LoVo (cell line): ENCODE measurements at places on chromosomes 13 and 19.

DNA sequence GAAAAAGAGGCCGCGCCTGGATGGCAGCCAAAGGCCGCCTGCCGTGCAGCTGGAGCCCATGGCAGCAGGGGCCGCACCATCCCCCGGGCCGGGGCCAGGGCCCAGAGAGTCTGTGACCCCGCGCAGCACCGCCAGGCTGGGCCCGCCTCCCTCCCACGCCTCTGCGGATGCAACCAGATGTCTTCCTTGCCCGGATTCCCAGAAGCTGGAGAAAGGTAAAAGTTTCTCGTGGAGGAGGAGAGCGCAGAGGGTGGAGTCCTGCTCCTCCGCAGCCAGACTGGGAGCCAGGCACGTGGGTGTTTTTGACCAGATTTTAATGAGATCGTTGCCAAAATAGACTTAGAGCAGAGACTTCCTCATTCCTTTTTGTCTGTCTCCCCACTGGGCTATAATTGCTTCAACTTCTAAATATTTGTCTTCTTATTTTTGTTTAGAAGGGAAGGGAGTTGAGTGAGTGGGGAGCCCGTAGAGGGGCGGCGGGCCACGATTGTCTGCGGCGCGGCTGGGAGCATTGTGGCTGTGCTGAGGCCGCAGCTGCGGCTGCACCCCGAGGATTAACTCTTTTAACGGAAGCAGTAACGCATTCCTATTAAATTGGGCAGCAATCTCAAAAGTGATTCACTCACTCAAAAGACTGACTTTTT is 22.8 kb upstream of the NDUFS7 start:
- no peak for DNase-seq

GRCh38 chr19:14091081-14091812 is 696 bp upstream of the SAMD1 start:
- peak; percentile 74 for DNase-seq

- DNase-seq: no peak
Measured at GRCh38 chr19:20038358-20039202, 725 bp downstream of the ZNF682 start.

- DNase-seq: no peak
Measured at GRCh38 chr19:45598267-45599001, 3.6 kb downstream of the GPR4 start.

GRCh38 chr13:22427066-22427465 is 753.7 kb upstream of the SGCG start:
- no peak for DNase-seq

DNA sequence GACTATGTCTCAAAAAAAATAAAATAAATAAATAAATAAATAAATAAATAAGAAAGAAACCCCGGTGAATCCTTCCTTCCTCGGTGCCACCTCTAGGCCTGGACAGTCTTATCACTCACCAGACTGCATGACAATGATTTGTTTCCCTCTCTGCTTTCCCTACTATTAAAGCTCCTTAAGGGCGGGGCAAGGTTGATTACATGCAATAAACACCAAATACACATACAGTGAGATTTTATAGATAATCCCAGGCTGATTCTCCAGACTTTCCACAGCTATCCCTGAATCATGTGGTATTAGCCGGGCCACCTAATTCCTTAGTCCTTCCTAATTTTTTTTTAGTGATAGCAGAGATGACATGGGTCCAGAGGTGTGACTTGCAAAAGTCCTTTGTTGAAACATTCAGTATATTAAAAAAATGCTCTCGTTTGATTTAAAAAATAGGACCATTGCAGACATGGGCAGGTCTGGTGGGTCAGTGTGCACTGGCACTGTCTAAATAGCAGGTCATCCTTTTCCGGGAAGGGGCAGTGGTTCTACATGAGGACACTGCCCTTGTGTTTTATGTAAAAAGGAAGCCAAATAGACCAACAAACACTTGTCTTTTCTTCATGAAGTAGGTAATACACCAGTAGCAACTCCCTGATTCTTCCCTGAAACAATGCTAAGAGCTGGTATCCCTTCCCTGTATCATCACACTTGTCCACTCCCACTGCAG is 14.5 kb downstream of the EBPL start:
- DNase-seq: no peak
